CD8-positive, alpha-beta T cell (primary cell): ENCODE measurements at places on chromosomes 6 and 20.

- DNase-seq = no peak
Measured at GRCh38 chr6:121247386-121247785, 86.9 kb downstream of the TBC1D32 start.

DNA sequence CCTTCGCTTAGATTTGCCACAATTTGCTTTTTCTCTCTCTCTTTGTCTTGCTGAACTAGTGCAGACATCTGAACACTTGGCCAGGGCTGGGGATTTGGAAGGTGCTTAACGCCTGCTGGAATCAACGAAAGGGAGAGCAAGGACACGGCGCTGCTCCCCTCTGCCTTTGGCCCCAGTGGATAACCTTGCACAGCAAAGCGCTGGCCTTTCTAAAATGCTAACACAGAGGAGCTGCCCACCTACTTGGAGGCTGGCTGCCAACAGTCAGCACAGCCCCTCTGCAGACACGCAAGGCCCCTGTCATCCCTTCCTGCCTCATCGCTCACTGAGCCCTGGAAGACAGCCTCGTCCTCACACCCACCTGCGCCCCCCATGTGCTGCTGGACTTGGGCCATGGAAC lies 37.5 kb downstream of the C20orf203 start:
- DNase-seq = no peak

DNA sequence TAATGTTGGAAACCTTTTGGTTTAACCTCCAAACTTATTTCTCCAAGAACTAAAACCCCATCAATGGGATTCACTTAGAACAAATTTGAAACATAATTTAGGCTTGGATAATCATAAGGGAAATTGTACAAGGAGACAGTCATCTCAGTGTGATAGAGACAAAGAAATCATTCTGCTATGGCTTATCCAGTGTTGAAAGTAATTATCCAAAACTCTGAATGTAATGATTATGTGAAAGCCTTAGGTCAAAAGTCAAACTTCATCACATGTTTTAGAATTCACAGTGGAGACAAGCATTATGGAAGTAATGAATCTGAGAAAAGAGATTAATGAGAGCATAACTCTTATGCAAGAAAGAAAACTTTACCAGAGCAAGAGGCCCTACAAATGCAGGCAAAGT lies 20.0 kb downstream of the MC3R start:
- no peak for DNase-seq

GRCh38 chr20:13552061-13552460 lies 86.7 kb downstream of the TASP1 start:
- no peak for DNase-seq
